ENCODE measurements at places on chromosomes 7 and 10.

DNA sequence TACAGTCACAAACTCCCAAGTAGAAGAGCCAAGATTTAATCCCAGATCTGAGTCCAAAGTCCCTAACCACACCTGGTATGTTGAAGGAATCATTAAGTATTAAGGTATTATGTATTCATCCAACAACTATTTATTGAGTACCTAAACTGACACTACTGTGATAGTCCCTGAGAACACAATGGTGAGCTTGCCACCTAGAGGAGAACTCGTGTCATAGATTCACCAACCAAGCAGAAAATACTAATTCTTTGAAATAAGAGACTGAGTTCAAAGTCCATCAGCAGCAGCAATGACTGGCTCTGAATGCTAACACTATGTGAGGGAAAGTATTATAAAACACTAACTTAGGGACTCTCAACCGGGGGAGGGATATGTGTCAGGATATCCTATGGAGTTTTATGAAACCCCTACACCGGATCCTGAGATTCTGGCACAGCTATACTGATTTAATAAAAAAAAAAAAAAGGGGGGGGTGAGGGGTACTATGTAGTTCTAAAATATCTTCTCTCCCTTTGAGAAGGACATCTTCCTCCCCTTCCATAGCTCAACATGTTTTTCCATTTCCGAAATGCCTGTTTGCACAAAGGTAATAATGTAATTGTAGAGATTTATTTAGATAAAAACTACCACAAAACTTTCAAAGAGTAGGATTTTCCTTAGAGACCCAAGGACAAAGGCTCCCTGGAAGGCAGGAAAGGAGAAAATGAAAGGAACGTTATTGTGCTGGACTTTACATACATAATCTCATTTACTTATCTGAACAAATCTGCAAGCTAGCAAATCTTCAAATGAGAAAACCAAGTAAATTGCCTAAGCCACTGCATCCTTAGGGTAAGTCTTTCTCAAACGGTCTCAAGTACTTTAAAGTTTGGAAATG is 1.6 kb downstream of the NCOA4 start:
- peak; percentile 89 for DNase-seq

GRCh38 chr7:21300692-21301091 is 127.2 kb upstream of the SP4 start:
- peak; percentile 5 for DNase-seq

DNA sequence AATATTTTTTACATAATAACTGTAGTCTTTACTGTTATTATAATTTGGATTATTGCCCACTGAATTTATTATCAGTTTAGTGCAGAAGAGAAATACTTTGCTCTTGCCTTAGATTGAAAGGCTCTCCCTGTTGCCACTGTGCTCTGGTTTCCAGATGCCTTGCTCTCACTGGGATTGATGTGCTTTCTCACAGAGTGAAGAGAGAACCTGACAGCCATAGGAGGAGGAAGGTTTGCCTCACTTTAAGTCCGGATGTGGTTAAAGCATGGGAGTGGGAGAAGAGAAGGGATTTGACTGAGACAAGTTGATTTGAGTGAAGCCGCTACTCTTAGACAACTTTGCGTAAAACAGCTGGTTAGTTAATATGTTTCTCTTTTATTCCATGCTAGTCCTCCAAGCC is 68.2 kb upstream of the RPA3 start:
- DNase-seq, result no peak

- no peak for DNase-seq
Measured at GRCh38 chr10:49540056-49540797, 1.3 kb upstream of the ERCC6 start.

Data from choroid plexus epithelial cell (primary cell).